ENCODE measurements at places on chromosomes 4 and X. TPM values are rescaled to one million over a fixed set of nuclear protein-coding genes. Genes with fewer than 3 reads are reported as not detected.

CT55 gene
- not detected for total RNA-seq

DCAF8L2 gene
- total RNA-seq: not detected

PNMA3 gene
- total RNA-seq: 11.4 TPM

GABRG1 gene
- total RNA-seq: 4.1 TPM

CENPVL1 gene
- total RNA-seq: 0.71 TPM

ARMCX1 gene
- 73.6 TPM for total RNA-seq

VCX2 gene
- not detected for total RNA-seq

OSTC gene
- 91.8 TPM for total RNA-seq

SHISA3 gene
- 1.5 TPM for total RNA-seq

S100G gene
- total RNA-seq: not detected

SLC9A7 gene
- total RNA-seq: 21.4 TPM

PASD1 gene
- not detected for total RNA-seq

ADAMTS3 gene
- total RNA-seq: 11.3 TPM

ANXA10 gene
- not detected for total RNA-seq

WDR19 gene
- total RNA-seq: 103 TPM

PRKG2 gene
- 5.0 TPM for total RNA-seq

GUCY1A1 gene
- total RNA-seq: 76.6 TPM

PALLD gene
- 128 TPM for total RNA-seq

MAGEC1 gene
- total RNA-seq: not detected

CSAG2 gene
- total RNA-seq: not detected

DGKK gene
- total RNA-seq: 0.16 TPM

KCNE5 gene
- total RNA-seq: 3.9 TPM

PIGA gene
- 20.7 TPM for total RNA-seq

TGIF2LX gene
- total RNA-seq: not detected

BBS12 gene
- 13.9 TPM for total RNA-seq

MAGEA12 gene
- not detected for total RNA-seq

GAGE12C gene
- total RNA-seq: not detected

USO1 gene
- total RNA-seq: 106 TPM

UGT2A1 gene
- not detected for total RNA-seq

CXCR3 gene
- total RNA-seq: not detected

ADH1B gene
- 8.9 TPM for total RNA-seq

RHOH gene
- total RNA-seq: 1.8 TPM
